ENCODE measurements at places on chromosomes 2 and 18. TPM values are rescaled to one million over a fixed set of nuclear protein-coding genes. Genes with fewer than 3 reads are reported as not detected.

Gene MAP2
- total RNA-seq = 29.8 TPM

Gene SPC25
- total RNA-seq = 0.63 TPM

Gene REG3G
- total RNA-seq = not detected

Gene IL1RL1
- total RNA-seq = 50.9 TPM

Gene POU3F3
- not detected for total RNA-seq

Gene RTKN
- total RNA-seq = 32.1 TPM

Gene ITGA6
- 99.7 TPM for total RNA-seq

Gene DSC3
- not detected for total RNA-seq

Gene CNDP1
- total RNA-seq = not detected

Gene MBD5
- total RNA-seq = 22.6 TPM

DNA sequence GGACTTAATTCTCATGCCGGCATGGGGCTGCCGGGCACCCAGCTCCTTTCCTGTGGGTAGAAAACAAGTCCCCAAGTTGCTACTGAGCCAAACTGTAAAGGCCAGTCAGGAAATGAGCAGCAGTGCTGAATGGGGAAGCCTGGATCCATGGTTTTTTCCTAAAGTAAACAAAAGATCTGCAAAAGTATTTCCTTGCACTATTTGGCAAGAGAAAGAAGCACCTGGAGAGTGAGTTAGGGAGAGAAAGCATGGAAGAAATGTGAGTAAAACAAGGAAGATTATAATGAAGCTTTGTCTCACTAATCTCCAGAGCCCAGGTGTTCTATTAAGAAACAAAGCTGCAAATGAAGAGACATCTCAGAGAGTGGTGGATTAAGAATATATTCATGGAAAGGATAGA lies 117.6 kb downstream of the METTL8 start:
- no peaks in the 10 kb centered on the region for H3K27me3 ChIP-seq
- no peak overlapping the region for H3K4me3 ChIP-seq
- no peaks in the 10 kb centered on the region for H3K4me1 ChIP-seq
- no peak for DNase-seq
- H3K27ac ChIP-seq = no peak overlapping the region

DNA sequence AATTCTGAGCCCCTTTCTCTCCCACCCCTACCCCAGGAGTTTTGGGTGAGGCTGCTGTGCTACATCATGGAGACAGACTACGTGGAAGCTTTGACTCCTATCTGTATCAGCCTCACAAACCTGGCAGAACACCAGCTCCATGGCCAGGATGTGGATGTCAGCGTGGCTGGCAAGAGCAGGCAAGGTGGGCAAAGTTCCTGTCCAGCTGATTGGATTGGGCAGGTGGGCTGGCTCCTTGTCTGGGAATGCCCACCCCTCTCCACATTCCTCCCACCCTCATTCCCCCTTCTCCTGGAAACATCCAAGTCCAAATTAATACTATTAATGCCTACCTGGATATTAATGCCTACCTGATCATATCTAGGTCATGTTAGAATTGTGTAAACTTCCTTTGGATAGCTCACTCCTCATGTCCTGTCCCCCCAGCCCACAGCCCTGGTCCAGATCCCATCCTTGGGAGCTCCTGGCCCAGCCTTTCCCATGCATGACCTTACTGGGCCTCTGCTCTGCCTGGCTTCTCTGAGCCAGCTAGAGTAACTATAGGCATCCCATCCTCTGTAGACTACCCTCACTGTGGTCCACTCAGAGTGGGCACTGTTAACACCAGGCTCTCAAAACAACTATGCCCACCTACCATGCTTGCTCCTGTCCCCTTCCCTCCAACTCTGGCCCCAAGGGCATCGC lies 24.1 kb downstream of the MROH2A start:
- DNase-seq = no peak
- H3K4me3 ChIP-seq = no peak overlapping the region
- H3K27me3 ChIP-seq = no peaks in the 10 kb centered on the region
- no peaks in the 10 kb centered on the region for H3K36me3 ChIP-seq

GRCh38 chr2:235447210-235447609 lies 46.6 kb upstream of the AGAP1 start:
- no peaks in the 10 kb centered on the region for H3K4me1 ChIP-seq
- DNase-seq = no peak
- no peaks in the 10 kb centered on the region for H3K27me3 ChIP-seq
- H3K27ac ChIP-seq = no peak overlapping the region

GRCh38 chr2:239912171-239912937 lies 112.8 kb downstream of the NDUFA10 start:
- peaks cover 19% of the 10 kb centered on the region for H3K4me1 ChIP-seq
- no peak overlapping the region for H3K4me3 ChIP-seq
- H3K27ac ChIP-seq = peak overlapping the region; percentile 87

DNA sequence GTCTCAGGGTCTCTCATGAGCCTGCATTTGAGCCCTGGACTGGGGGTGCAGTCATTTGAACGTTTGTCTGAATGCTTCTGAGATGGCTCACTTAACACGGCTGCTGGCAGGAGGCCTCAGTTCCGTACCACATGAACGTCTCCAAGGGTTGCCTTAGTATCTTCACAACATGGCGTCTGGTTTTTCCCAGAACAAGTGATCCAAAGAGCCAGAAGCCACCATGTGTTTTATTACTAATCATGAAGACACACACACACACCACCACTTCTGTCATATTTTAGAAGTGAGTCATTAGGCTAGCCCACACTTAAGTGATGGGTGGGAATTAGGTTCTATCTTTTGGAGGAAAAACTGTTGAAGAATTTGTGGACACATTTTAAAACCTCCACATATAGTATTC lies 15.0 kb upstream of the MYO1B start:
- no peaks in the 10 kb centered on the region for H3K36me3 ChIP-seq
- H3K4me1 ChIP-seq = no peaks in the 10 kb centered on the region
- H3K4me3 ChIP-seq = no peak overlapping the region
- DNase-seq = no peak
- H3K27ac ChIP-seq = peak overlapping the region; percentile 20

GRCh38 chr2:71799013-71799575 lies 345.7 kb downstream of the DYSF start:
- DNase-seq = no peak
- no peak overlapping the region for H3K27ac ChIP-seq
- no peaks in the 10 kb centered on the region for H3K27me3 ChIP-seq
- H3K4me1 ChIP-seq = no peaks in the 10 kb centered on the region

DNA sequence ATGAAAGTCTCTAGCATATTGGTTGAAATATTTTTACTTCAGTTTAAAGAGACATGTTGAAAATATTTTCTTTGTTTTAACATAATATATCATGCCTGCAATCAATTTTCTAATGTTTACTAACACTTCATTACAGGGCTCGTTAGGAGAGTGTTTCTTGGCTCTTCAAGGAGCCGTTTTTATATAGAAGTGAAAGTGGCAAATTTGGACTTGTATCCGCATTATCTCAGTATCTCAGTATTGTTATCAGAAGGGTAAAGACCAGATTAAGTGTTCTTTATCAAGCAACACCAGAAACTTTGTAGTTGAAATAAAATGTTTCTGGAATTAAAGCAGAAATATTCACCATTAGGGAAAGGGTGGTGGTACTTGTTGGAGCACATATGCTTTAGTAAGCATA lies 97.8 kb downstream of the BABAM2 start:
- H3K27me3 ChIP-seq = no peaks in the 10 kb centered on the region
- H3K36me3 ChIP-seq = no peaks in the 10 kb centered on the region
- no peak overlapping the region for H3K4me3 ChIP-seq
- H3K27ac ChIP-seq = no peak overlapping the region

- no peaks in the 10 kb centered on the region for H3K36me3 ChIP-seq
- no peak for DNase-seq
- H3K4me3 ChIP-seq = no peak overlapping the region
- no peak overlapping the region for H3K27ac ChIP-seq
- H3K27me3 ChIP-seq = no peaks in the 10 kb centered on the region
Measured at GRCh38 chr2:161988589-161988988, 85.4 kb downstream of the DPP4 start.

DNA sequence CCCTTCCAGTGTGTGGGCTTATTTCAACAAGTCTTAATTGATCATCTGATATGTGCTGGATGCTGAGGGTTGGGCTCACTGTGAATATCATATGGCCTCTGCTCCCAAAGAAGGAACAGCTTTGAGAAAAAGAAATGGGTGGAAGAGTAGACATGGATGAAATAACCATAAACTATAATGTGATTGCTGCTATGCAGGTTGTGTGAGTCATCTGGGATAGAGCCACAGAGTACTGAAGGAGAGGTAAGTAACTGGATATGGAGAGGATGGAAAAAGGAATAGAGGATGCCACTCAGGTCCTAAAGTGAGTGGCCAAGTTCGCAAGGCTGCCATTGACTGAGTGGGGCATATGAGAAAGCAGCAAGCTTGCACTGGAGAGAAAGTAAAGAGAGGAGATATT lies 8.7 kb upstream of the DSG2 start:
- H3K4me1 ChIP-seq = no peaks in the 10 kb centered on the region
- no peaks in the 10 kb centered on the region for H3K36me3 ChIP-seq
- no peak for DNase-seq
- H3K27ac ChIP-seq = no peak overlapping the region
- no peak overlapping the region for H3K4me3 ChIP-seq

- DNase-seq = no peak
- no peaks in the 10 kb centered on the region for H3K36me3 ChIP-seq
- H3K4me3 ChIP-seq = no peak overlapping the region
- H3K27ac ChIP-seq = no peak overlapping the region
Measured at GRCh38 chr2:163556511-163556910, 179.3 kb downstream of the FIGN start.

- no peak overlapping the region for H3K27ac ChIP-seq
- no peaks in the 10 kb centered on the region for H3K4me1 ChIP-seq
- H3K4me3 ChIP-seq = no peak overlapping the region
- DNase-seq = no peak
- no peaks in the 10 kb centered on the region for H3K36me3 ChIP-seq
Measured at GRCh38 chr2:10170256-10170655, 47.7 kb downstream of the RRM2 start.

- no peaks in the 10 kb centered on the region for H3K4me1 ChIP-seq
- no peak for DNase-seq
- no peak overlapping the region for H3K4me3 ChIP-seq
- no peaks in the 10 kb centered on the region for H3K36me3 ChIP-seq
- no peaks in the 10 kb centered on the region for H3K27me3 ChIP-seq
- H3K27ac ChIP-seq = no peak overlapping the region
Measured at GRCh38 chr2:150212722-150213171, 274.7 kb downstream of the RND3 start.

GRCh38 chr2:213015387-213016165 lies 135.8 kb downstream of the IKZF2 start:
- no peak overlapping the region for H3K27ac ChIP-seq
- no peaks in the 10 kb centered on the region for H3K36me3 ChIP-seq
- H3K27me3 ChIP-seq = no peaks in the 10 kb centered on the region

DNA sequence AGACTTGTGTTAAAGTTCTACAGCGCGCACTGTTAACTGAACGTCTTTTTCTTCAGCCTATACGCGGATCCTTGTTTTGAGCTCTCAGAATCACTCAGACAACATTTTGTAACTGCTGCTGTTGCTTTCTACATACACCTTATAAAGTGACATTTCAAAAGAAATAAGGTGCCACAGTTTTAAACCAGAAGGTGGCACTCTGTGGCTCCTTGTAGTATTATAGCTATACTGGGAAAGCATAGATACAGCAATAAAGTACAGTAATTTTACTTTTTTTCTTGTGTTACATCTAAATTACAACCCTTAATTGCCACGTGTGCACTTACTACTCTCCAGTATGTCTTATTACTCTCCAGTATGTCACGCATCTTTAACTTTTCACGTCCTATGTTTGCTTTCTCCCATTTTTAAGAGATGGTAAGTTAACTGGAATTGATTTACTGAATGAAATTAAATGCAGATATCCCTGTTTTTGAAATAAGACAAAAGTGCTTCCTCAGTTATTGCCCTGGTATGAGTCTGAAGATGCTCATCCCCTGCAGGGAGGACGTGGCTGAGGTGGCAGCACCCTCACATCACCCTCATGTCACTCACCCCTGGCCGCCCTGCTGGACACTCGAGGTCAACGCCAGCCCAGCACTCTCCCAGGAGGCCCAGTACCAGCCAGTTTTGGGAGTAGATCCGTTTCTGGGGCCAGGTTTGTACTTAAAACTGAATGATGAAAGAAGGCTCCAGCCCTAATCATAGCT lies 37.8 kb downstream of the GORASP2 start:
- no peaks in the 10 kb centered on the region for H3K27me3 ChIP-seq
- H3K27ac ChIP-seq = no peak overlapping the region
- H3K4me1 ChIP-seq = no peaks in the 10 kb centered on the region
- DNase-seq = peak; percentile 39

DNA sequence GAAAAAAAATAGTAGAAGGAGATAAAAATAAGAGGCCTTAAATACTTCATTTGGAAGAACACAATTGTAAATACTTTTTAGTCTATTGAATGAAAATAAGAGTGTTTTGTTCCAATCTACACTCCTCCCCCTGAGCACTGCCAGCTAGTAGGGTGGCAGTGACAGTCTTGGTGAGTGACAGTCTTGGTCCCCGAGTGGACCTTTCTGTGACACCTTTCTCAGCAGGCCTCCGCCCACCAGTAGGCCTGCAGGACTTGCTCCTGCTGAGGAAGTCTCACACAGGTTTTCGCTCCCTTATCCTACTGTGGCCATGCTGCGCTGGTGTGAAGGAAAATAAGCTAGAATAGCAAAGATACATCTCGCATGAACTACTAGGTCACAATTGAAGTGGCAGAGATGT lies 666.8 kb downstream of the NR4A2 start:
- no peaks in the 10 kb centered on the region for H3K36me3 ChIP-seq
- no peak for DNase-seq
- H3K27me3 ChIP-seq = no peaks in the 10 kb centered on the region
- no peaks in the 10 kb centered on the region for H3K4me1 ChIP-seq
- no peak overlapping the region for H3K27ac ChIP-seq

DNA sequence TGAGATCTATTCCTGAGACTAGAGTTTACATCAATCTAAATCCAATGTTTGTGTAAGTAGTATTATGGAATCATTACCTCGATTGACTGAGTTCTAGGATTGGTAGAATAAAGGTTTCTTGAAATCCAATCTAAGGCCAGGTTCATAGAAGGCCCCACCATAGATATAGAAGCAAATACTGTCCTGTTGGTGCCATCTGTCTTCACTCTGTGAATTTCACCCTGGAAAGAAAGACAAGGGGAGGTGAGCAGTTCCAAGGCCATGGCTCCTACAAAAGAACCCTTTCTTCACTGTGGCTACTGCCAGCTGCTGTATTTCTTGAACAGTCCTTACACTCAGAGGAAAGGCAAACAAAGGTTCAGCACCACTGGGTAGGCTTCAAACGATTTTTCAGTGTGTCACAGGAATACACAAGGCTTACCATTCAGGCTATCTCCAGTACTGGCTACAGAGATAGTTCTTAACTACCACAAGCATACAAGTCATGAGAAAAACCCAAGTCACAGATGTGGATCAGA lies 137.0 kb downstream of the LRP2 start:
- no peak for DNase-seq
- H3K4me1 ChIP-seq = no peaks in the 10 kb centered on the region
- no peaks in the 10 kb centered on the region for H3K27me3 ChIP-seq
- H3K36me3 ChIP-seq = no peaks in the 10 kb centered on the region
- no peak overlapping the region for H3K4me3 ChIP-seq

DNA sequence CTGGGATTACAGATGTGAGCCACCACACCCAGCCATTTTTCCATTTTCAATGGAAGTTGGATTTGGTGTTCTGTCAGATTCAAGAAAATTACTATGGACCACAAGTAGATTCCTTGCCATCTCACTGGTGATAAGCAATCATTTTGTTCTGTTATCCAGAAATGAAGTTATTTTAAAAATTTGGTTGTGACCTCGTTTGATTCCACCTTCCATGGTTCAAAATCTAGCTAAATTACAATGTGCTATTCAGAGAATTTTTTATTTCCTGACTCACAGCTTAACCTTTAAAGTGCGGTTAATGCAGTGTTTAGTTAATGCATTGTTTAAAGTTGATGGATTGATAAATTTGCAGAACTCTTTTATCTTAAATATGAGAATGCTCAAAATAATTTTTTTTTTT lies 243.2 kb upstream of the BOD1L2 start:
- H3K4me1 ChIP-seq = no peaks in the 10 kb centered on the region
- no peaks in the 10 kb centered on the region for H3K36me3 ChIP-seq
- no peak overlapping the region for H3K4me3 ChIP-seq
- no peaks in the 10 kb centered on the region for H3K27me3 ChIP-seq

All from upper lobe of left lung (tissue), 6 donors.